ENCODE measurements at places on chromosomes 7 and 10.

GRCh38 chr7:82615527-82615926 is 171.9 kb upstream of the CACNA2D1 start:
- no peak for DNase-seq

DNA sequence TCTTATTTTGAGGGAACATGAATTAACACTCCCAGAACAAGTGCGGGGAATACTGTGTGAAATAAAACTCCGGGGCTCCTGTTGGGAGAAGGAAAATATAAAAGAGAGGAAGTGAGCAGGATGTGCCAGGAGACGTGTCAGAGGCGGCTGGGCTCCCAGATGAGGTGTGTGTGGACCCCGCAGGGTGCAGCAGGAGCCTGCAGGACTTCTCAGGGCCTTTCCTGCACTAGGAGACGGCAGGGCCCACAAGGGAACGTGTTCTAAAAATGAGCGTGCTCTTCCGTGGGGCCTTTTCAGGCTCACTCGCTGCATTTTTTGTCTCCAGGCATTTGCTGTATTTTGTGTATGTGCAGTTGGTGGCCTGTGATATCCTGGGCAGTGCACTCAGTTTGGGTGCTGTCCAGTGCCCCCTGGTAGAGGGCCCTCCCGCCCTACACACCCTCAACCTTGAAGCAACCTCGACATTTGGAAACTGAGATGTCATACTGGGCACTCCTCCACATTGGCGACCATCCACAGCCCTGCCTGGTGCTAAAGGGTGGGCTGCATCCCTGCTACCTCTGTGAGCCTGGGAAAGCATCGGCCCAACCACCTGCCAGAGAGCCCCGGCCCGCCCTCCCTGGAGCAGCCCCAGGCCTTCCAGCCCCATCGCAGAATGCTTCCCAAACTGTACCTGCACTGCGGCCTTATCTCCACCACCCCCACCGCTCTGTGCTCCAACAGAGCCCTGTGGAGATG is 35.2 kb upstream of the EN2 start:
- no peak for DNase-seq

DNA sequence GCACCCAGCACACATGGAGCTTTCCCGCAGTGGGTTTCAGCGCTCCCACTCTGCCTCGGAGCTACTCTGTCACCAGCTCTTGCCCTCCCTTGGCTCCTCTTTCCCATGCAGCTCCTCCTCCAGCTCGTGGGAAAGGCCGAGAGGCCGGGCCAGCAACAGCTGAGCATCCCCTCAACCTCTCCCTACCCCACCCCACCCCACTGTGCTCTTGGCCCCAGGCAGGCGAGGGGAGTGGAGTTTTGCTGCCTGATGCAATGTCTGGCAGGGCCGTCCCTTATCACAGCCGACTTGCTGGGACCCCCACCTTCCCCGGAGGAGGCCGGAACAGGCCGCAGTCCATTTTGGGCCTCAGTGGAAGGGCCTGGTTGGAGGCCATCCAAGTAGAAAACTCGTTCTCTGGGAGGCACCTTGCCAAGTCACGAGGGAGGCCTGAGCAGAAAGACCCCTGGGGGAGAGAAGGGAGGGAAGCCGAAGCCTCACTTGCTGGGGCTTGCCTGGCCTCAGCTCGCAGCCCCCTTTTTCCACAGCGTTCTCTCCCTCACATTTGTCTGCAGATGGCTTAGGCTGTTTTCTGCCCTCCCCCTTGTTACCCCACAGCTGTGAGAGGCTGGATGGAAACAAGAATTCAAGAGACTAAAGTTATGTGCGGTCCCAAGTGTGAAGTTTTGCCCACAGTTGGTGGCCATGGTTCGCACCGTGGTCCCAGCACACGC is 35.3 kb downstream of the CHST3 start:
- DNase-seq = no peak

- peak; percentile 66 for DNase-seq
Observed at GRCh38 chr7:50359995-50360925, 55.7 kb downstream of the IKZF1 start.

DNA sequence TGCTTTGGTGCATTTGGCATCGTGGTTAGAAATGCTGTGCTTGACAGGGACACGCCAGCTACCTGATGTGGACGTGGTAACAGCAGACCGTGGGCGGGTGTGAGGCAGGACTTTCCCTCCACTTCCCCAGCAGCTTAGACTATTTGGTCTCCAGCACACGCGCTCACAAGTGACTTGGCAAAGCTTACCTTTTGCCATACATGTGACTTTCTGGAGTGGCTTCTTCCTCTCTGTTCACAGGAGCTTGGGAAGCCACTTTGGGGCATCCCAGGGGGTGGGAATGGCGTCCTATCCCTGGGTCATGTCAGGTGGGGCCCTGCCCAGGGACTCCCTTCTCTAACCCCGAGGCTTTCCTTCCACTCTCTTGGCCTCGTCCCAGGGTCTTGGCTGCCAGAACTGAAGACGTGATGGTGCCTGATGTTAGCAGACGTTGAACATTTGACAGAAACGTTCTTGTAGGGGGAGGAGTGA is 228.7 kb upstream of the KLF6 start:
- no peak for DNase-seq

- no peak for DNase-seq
Observed at GRCh38 chr10:127186813-127187212, 9.6 kb downstream of the INSYN2A start.

DNA sequence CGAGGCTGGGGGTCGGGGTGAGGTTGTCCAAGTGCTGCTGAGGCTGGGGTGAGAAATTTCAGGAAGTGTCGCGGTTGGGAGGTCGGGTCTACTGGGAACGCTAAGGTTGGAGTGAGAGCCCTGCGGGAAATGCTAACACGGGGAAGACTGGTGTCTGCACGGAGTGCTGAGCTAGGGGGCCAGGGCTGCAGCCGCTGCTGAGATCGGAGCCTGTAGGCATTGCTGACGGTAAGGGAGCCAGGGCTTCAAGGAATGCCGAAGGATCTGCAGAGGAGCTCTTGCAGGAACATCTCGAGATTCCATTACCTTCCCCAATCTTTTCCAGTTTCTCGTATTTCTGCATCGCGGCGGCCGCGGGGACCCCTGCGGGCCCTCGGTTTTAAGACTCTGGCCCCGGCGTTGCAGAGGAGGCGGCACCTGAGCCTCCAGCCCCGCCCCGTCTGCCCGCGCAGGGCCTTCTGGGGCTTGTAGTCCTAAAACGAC is at the start of gene CDK5:
Gene CDK5, minus strand, starts transcription at position 392 of the 483 bp plus-strand sequence. Its CDS starts 49 bp downstream, at position 343.
- no peak for DNase-seq

DNA sequence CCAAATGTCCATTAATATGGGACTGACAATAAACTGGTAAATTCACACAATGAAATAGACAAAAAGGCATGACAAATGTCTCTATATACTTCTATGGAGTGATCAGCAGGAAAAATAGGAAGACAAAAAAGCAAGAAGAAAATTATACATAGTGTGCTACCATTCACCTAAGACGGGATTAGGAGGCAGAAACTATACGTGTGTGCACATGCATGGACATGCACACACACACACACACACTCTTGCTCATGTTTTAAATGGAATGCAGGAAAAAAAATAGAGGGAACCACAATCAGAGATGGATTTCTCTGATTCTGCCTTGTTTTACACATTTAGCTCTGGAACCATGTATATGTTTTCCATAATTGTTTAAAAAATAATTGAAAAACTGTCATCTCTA is 119.0 kb downstream of the ZFAND4 start:
- no peak for DNase-seq

DNA sequence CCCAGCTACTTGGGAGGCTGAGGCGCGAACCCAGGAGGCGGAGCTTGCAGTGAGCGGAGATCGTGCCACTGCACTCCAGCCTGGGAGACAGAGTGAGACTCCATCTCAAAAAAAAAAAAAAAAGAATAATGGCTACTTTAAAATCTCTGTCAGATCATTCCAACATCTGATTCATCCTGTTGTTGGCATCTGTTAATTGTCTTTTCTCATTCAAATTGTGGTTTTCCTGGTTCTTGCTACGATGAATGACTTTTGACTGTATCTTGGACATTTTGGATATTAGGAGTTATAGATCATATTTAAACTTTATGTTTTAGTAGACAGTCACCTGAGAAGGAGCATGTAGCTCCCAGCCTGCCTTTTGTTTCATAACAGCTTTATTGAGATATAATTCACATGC is 8.5 kb downstream of the TPST1 start:
- no peak for DNase-seq

DNA sequence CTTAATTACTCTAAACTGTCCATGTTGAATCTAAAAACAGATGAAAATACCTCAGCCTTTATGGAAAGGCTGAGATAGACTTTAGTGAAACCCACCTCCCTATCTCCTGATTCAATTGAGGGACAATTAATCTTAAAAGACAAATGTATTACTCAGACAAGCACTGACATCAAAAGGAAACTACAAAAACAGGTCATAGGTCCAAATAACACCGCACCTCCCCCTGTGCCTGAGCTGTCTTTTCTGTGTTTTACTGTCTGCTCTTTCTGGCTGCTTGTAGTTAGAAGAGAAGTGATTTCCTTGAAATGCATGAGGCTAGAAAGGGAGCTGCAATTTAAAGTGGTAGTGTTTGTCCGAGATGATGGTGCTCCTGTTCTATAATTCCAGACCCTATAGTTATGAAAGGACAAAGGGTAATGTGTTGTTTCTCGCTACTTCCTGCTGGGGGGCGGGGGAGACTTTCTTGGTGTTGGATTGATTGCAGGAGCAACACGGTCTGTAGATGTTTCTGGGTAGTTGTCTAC is 16.0 kb downstream of the AKR1C8 start:
- no peak for DNase-seq

DNA sequence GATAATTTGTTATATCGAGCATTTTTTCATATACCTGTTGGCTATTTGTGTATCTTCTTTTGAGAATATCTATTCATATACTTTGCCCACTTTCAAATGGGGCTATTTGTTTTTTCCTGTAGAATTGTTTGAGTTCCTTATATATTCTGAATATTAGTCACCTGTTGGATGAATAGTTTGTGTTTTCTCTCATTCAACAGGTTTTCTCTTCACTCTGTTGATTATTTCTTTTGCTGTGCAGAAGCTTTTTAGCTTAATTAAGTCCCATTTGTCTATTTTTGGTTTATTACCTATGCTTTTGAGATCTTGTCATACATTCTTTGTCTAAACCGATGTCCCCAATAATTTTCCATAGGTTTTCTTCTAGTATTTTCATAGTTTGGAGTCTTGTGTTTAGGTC is 65.3 kb downstream of the VTI1A start:
- DNase-seq = no peak

DNA sequence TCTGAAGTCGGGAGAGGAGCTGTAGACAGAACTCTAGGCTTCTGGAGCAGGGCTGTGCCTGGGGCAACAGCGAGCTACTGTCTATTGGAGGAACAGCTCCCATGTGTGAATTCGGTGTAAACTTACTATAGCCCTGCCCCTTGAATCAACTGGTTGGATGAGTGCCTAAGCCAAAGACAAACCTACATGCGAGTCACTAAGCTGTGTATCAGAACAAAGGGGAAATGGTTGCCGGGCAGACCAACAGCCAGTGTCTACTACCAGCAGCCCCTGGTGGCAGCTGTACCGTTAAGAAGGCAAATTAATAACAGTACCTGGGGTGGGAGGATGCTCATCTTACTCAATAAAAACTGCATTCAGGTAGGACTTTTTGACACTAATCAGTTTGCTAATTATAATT is 343.6 kb downstream of the ACTR3B start:
- no peak for DNase-seq

DNA sequence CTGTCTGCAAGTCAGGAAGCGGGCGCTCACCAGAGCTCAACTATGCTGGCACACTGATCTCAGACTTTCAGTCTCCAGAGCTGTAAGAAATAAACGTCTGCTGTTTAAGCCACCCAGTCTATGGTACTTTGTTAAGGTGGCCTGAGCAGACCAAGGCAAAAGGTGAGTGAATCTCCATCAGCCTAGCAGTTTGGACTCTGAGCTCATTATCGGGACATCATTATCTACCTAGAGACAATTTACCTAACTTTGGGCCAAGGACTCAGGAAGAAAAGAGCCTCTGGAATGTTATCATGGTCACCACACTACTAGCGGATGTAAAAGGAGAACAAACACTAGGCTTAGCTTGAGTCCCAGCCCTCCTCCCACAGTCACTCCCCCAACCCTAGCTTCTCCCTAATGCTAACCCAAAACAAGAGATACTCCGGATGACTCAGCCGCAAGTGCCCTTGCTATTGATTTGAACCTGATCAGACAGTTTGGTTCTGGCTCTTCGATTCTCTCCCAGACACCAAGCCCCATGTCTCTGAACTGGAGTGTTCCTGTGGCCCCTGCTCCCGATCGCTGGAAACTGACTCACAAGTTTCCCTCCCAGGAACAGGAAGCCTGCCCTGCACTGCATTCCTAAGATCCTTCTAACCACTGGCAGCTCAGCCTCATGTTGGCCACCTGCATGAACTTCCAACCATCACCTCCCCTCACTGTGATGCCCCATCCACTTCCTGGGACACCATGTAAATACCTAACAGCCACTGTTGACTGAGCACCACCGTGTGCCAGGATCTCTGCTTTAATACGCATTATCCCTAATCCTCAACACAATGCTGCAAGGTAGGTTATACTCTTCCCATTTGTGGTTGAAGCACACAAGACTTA is 34.5 kb downstream of the CREB3L2 start:
- no peak for DNase-seq

DNA sequence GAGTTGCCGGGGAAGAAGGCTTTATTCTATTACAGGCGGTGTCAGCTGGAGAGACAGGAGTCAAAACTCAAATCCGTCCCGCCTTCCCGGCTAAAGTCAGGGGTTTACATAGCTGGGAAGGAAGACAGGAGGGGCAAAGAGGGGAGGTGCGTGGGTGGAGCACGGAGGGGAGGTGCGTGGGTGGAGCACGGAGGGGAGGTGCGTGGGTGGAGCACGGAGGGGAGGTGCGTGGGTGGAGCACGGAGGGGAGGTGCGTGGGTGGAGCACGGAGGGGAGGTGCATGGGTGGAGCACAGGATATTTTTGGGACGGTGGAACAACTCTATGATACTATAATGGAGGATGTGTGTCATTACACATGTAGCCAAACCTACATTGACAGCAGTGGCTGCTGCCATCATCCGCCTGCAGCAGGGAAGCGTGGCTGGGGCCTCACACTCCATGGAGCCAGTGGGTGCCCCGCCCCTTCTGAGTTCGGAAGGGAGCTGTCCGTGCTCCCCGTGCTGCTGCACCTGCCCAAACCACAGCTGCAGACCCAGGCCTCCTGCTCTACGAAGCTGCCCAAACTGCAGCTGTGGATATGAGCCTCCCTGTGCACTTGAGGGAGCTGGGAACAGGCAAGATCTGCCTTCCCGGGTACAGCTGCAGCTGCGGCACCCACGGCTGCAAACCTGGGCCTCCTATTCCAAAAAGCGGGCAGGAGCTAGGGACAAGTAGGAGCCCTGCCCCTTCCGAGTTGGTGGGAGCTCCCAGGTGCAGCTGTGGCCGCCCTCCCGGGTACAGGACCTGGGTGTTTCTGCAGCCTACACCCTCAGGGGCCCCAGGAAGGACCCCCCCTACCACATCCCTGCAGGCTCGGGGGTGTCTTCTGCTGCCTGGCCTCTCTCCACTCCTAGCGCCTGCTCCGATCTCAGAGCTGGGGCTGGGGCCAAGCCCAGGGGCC is 119.4 kb downstream of the DYNC2I1 start:
- no peak for DNase-seq

DNA sequence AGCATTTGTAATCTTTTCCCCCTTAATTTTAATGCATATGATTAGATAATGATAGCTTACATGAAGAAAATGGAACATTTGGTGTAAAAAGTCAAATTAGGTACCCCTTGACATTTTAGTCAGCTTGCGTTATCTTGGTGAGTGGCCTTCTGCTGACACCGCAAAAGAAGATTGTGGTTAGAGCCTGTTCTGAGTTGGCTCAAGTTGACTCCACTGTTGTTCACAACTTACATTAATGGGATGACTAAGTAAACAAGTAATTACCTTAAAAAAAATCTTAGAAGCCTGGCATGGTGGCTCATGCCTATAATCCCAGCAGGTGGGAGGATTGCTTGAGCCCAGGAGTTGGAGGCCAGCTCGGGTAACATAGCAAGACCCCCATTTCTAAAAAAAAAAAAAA is 24.2 kb downstream of the TRRAP start:
- DNase-seq = no peak
